CD4-positive, alpha-beta T cell treated with Interleukin-6 for 4 hours (primary cell): ENCODE measurements at places on chromosomes 13 and 19.

DNA sequence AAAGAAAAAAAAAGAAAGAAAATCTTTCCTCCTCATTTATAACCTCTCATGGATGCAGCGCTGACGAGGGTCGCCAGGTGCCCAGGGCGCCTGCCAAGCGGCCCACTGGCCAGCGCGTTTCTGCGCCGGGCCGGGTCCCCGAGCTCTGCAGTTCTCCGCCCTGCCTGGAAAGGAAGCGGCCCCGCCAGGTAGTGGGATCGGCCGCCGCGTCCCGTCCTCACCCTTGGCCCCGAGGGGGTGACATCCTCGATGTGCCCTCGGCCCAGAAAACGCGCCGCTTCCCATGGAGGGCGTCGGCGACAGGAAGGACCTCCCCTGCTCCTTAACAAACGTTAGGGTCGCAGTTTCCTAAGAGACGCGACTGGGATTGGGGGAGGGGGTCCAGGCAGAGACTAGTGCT, 56.9 kb downstream of the ZNF726 start:
- DNase-seq, result no peak

- no peak for DNase-seq
Observed at GRCh38 chr19:6744381-6745301, 5.2 kb downstream of the TRIP10 start.

DNA sequence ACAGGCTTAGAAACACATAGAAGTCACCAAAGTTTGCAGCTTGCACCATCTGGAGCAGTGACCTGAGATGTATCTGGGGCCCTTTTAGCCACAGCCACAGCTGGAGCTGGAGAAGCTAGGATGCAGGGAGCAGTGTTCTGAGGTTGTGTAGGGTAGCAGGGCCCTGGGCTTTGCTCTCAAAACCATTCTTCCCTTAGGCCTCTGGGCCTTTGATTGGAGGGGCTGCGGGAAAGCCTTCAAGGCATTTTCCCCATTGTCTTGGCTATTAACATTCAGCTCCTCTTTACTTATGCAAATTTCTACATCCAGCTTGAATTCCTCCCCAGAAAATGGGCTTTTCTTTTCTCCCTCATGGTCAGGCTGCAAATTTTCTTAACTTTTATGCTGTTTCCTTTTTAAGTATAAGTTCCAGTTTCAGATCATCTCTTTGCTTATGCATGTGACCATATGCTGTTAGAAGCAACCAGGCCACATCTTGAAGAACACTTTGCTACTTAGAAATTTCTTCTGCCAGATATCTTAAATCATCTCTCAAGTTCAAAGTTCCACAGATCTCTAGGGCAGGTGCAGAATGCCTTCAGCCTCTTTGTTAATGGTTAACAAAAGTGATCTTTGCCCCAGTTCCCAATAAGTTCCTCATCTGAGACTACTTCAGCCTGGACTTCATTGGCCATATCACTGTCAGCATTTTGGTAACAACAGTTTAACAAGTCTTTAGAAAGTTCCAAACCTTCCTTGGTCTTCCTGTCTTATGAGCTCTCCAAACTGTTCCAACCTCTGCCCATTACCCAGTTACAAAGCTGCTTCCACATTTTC, 48.5 kb downstream of the NBEA start:
- no peak for DNase-seq

- DNase-seq, result no peak
Observed at GRCh38 chr13:107834281-107834680, 381.1 kb downstream of the LIG4 start.

DNA sequence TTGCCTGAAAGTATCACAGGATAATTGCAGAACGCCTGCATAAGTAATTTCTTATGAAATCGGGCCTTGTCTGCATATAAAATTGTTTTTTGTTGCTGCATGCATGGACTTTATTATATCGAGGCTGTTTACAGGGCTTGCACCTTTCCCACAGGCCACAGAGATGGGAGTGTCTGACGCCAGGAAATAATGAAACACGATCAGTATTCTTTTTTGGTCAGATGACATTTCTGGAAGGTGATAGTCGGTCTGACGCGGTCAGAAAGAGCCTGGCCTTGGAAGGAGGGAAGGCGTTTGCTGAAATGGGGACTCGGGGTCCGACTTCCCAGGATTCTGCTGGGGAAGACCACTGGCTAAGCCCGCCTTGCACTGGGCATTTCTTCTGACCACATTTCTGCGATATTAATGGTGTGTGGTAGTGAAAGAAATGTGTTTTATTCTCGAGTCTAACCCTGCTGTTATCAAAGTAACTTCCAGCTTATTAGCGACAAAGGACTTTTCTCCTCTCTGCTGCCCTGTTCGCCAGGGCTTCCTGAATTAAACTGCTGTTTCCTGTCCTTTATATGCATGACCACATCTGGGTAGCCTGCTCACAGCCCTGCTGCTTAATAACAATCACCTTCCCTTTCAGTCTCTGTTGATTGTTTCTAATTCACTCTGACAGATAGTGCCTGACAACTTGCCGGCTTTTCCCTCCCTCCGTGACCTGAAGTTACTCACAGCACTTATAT, 11.6 kb upstream of the ZNF536 start:
- DNase-seq, result no peak

GRCh38 chr19:57905258-57905657, 11.1 kb downstream of the ZNF417 start:
- DNase-seq, result no peak

- no peak for DNase-seq
Observed at GRCh38 chr13:79631051-79631659, 150.2 kb downstream of the NDFIP2 start.

GRCh38 chr13:94028650-94029049, 450.8 kb downstream of the DCT start:
- no peak for DNase-seq

- no peak for DNase-seq
Observed at GRCh38 chr19:1379961-1380489, 3.7 kb upstream of the NDUFS7 start.

GRCh38 chr13:31092646-31093045, 69.1 kb downstream of the HSPH1 start:
- DNase-seq, result no peak

- no peak for DNase-seq
Observed at GRCh38 chr19:18789422-18789869, 1.7 kb downstream of the COMP start.

DNA sequence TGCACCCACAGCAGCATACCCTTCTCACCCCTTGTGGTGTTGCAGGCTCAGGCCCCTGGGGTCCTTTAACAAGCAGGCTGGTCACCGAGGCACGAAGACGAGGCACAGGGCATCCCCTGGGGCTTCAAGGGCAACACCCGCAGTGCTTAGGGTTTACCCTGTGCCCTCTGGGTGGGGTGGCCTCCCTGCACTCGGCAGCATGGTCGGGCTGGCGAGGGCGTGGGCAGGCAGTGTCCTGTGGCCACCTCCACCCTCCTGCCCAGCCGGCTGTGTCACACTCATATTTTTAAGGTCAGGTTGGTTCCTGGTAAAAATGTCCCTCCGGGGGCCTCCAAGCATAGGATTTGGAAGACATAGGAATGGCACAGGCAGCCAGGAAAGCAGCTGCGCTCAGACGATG, 11.4 kb upstream of the ZNF135 start:
- DNase-seq, result no peak

- peak; percentile 57 for DNase-seq
Observed at GRCh38 chr19:38559428-38560401, 58.0 kb downstream of the MAP4K1 start.

DNA sequence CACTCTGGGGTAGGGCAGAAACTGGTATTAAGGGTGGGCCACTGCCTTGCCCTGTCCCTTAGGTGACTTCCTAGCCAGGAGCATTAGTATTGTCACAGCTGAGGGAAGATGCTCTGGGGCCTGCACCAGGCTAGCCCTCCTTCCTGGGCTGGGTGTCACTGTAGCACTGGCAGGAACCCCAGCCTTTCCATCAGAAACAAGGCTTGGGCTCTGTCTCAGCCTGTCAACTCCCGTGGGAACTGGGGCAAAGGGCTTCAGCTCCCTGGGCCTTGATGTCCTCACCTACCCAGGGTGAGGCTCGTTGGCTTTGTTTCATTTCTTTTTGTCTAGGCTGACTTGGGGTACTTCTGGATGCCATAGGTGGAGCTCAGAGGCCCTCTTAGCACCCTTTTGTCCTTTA, 18.0 kb downstream of the PAF1 start:
- no peak for DNase-seq

DNA sequence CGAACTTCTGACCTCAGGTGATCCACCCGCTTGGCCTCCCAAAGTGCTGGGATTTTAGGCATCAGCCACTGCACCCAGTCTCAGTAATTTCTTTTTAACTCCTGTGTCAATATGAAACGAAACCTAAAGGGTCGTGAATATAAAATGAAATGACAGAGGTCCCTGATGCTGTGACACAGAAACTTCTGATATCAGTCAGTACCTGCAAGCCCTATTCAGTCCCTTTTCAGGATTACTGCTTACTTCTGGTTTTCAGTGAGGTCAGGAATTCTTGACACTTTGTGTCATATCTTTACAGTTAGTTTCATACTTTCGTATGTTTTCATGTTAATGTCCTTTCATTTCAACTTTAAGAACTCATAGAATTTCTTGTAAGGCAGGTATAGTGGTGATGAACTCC, 58.7 kb downstream of the RNF17 start:
- DNase-seq, result no peak
